AG04449 (cell line): ENCODE measurements at places on chromosomes 5 and 9.

DNA sequence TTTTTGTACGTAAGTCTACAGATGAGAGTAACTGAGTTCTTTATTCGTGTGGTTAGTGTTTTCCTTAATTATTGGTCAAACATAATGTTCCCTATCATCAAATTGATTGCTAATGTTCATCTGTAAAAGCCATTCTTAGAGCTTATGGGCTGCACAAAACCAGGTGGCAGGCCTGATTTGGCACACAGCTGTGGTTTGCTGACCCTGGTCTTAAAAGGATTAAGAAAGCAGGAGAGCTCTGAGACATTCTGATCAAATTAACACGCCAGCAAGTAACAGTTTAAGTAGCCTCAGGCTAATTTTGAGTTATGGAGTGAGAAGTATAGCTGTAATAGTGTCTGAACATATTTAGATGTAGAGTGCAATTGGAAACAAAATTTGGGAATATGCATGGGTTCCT, 63.2 kb downstream of the PRR16 start:
- no peak for DNase-seq

DNA sequence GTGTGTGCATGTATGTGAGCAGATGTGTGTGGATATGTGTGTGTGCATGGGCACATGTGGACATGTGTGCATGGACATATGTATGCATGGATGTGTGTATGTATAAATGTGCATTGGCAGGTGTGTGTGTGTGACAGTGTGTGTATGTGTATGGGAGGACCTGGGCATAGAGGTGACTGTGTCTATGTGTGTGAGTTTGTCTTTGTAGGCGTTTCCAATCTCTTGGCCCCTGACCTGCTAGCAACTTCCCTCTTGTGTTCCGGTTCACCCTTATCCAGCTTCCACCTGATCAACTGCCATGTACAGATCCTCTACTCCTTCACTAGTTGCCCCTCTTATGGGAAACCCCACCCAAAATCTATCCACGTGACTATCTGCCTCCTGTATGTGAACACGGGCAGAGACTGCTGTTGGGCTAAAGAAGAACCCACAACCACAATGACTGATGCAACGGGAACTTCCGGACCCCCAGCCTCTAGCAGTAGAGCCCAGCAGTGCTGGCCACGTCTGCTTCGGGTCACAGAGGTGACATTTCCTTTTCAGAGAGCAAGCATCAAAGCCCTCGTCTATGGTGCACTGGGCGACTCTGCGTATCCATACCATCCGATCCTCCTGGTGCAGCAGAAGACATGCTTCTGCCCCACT, 24.9 kb upstream of the GADD45G start:
- no peak for DNase-seq

- no peak for DNase-seq
Observed at GRCh38 chr5:61019642-61020041, 74.6 kb downstream of the NDUFAF2 start.

- DNase-seq, result no peak
Observed at GRCh38 chr9:85528142-85528541, 213.6 kb downstream of the AGTPBP1 start.

- DNase-seq, result no peak
Observed at GRCh38 chr5:177093082-177093712, 6.5 kb downstream of the FGFR4 start.
